ENCODE measurements at places on chromosomes 4 and X.

GRCh38 chrX:65999563-66000148 lies 40.2 kb downstream of the VSIG4 start:
- no peak for DNase-seq

DNA sequence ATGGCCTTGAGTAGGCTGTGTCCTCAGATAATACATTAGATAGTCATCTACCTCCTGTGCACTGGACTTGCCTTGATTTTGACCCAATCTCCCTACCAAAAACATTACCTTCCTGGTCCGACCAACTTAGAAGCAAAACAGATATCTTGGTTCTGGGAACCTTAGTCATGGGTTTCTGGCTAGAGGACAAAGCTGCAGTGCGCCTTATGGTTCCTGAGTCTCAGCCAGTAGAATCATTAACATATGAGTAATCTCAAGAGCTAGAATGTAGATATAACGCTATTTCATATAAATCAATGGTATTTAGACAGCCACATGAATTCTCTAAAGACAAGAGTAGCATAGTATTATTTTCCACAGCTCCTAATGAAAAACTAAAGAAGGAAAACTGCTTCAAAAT lies 83.1 kb downstream of the GRIA3 start:
- no peak for DNase-seq

- no peak for DNase-seq
These were observed 345.9 kb downstream of the ADGRL3 start for GRCh38 chr4:61545902-61546480.

GRCh38 chr4:6771229-6771671 lies 11.3 kb upstream of the KIAA0232 start:
- no peak for DNase-seq

DNA sequence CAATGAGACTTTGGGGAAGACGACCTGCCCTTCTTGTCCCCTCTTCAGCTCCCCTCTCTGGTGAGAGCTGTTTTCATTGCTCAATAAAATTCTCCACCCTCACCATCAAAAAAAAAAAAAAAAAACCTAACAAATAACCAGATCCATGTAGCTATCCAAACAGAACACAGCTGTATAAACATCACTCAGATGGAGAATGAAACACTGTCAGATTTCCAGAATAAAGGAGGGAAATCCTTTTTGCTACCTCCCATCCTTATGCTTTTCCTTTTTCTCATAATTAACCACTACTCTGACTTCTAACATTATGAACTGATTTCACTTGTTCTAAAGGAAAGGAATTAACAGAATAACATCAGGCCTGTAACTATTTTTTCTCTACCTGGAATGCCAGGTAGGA lies 155.6 kb downstream of the PPP4R3C start:
- no peak for DNase-seq

GRCh38 chr4:157912212-157912611 lies 260.6 kb downstream of the GASK1B start:
- DNase-seq = no peak

- no peak for DNase-seq
These were observed 193.1 kb downstream of the SLIT2 start for GRCh38 chr4:20444599-20445337.

- DNase-seq = no peak
These were observed 181.4 kb upstream of the RBPJ start for GRCh38 chr4:26139310-26139924.

DNA sequence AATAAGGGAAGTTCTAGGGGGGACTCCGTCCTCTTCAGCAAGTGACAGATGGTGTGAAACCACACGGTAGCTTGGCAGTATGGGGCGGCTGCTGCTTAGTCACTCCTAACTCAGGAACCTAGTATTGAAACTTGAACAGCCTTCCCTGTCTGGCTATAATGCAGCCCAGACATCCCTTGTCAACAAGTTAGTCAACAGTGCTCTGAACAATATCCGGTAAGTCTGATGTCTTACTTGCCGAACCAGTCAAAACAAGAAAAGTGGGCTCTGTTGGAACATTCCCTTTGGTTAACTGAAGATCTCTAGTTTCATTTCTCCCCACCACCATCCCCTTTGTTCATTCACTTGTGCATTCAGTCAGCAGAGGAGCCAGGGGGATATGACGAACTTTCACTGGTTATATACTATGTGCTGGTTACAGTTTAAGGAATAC lies 18.7 kb upstream of the CXCL13 start:
- DNase-seq = no peak

- no peak for DNase-seq
These were observed 519.8 kb downstream of the GBA3 start for GRCh38 chr4:23212558-23212957.

GRCh38 chr4:133484287-133484686 lies 335.2 kb downstream of the PCDH10 start:
- DNase-seq = no peak

DNA sequence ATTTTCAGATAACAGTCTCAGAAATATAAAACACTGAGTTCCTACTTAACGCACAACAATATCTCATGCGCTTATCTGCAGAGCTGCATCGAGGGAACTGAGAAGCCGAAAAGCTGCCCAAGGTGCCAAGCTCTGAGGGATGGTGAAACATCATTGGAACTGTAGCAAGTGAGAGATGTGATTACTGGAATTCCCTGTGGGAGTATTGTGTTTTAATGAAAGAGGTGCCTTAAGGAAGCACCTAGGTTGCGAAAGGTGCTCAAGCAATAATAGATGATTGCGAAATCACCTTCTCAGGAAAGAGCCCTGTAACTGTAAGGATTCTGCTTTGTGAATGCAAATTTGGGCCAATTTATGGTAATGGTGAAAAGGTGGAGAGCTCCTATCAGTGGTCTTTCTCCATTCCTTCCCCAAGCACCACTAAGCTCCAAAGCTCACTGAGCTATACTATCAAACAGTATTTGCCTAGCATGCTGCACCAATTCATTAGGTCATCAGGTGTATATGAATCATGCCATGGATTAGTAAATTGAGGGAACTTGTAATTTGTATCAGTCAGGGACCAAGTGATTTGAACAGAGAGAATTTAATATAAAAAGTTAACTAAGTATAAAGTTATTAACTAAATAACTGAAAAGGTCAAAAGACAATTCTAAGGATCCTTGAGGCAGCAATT lies 59.0 kb upstream of the ATP8A1 start:
- DNase-seq = no peak

DNA sequence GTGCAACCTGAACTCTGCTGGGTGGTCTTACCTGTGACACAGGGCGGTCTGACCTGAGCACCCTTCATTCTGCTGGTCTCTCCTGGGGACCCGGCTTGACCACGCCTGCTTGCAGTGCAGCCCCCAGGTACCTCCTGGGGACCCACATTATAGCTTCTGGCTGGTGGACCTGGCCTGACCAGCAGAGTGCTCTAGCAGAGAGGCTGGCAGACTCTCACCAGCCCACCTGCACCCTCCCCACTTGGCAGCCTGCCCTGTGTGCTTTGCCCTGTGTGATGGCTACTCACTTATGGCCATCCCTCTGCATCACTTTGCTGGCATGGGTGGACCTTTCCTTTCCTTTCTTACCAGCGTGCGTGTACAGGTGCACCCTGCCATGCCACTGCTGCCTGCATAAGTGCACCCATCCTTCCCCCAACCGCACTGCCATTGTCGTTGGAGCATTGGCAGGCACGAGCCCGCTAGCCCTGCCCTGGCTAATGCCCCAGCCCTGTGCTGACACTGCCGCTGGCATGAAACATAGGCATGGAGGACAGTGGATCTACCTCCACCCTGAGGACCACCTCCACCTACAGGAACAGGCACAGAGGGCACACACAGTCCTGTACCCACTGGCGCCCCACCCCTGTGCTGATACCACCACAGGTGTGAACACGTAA lies 21.5 kb upstream of the H2AZ1 start:
- DNase-seq = no peak

GRCh38 chrX:102154900-102155805 lies 624 bp downstream of the BEX5 start:
- DNase-seq = peak; percentile 13

- no peak for DNase-seq
These were observed 607.0 kb upstream of the PRKX start for GRCh38 chrX:4320436-4320947.

- DNase-seq = no peak
These were observed 81.6 kb downstream of the DTHD1 start for GRCh38 chr4:36363024-36363423.

DNA sequence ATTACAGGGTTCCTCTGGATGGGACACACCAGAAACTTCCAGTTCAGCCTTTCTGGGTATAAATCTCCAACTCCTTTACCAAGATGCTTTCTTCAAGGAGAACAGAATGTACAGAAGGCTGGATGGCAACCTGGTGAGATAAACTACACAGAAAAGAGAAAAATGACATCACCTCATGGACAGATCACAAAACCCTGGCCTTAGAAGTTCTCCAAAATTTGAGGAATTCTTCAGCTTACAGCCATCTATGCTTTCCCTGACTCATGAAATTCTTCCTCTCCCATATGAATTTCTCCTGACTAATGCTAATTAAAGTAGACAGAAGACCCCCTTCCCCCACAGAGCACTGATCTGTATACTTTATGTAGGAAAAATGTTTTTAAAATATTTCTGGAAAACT lies 345.4 kb downstream of the STIM2 start:
- DNase-seq = no peak
